ENCODE measurements at places on chromosomes 5 and 9.

GRCh38 chr9:21750021-21750735 lies 52.3 kb upstream of the MTAP start:
- no peak for DNase-seq

DNA sequence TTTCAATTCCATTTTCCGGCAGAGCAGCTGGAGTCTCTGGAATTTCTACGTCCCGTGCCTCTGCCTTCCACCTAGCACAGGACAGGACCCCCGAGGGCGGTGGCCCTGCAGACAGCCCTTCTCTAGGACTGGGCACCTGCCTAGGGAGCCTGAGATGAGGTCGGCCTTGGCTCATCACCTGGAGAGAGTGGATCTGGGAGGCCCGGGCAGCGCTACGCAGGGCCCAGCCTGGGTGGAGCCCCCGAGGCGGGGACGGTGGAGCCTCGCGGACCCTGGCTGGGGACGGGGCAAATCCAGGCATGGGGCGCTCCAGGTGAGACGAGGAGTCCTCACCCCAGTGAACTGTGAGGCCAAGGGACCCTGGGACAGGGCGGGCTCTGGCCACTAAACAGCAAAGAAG lies 114.5 kb downstream of the MTRR start:
- DNase-seq: no peak

GRCh38 chr9:137147091-137147792 lies 8.3 kb downstream of the GRIN1 start:
- no peak for DNase-seq

- no peak for DNase-seq
Observed at GRCh38 chr5:123673107-123673506, 161.1 kb downstream of the CSNK1G3 start.

- no peak for DNase-seq
Observed at GRCh38 chr9:81589819-81590218, 99.5 kb downstream of the TLE1 start.

- no peak for DNase-seq
Observed at GRCh38 chr5:103668281-103668680, 105.7 kb upstream of the NUDT12 start.

Measured in activated T-helper 2 cell treated with anti-CD3 and anti-CD28 coated beads, Interferon-gamma antibody, Interleukin-2, Interleukin-4, amounts not matched to agents 10 μg/mL and 5 μg/mL and 100 μg/mL, durations not matched to agents 14 hours and 24 hours and 36 hours (primary cell).